IMR-90 (cell line): ENCODE measurements at places on chromosomes 1 and 21. TPM values are rescaled to one million over a fixed set of nuclear protein-coding genes. Genes with fewer than 3 reads are reported as not detected.

DNA sequence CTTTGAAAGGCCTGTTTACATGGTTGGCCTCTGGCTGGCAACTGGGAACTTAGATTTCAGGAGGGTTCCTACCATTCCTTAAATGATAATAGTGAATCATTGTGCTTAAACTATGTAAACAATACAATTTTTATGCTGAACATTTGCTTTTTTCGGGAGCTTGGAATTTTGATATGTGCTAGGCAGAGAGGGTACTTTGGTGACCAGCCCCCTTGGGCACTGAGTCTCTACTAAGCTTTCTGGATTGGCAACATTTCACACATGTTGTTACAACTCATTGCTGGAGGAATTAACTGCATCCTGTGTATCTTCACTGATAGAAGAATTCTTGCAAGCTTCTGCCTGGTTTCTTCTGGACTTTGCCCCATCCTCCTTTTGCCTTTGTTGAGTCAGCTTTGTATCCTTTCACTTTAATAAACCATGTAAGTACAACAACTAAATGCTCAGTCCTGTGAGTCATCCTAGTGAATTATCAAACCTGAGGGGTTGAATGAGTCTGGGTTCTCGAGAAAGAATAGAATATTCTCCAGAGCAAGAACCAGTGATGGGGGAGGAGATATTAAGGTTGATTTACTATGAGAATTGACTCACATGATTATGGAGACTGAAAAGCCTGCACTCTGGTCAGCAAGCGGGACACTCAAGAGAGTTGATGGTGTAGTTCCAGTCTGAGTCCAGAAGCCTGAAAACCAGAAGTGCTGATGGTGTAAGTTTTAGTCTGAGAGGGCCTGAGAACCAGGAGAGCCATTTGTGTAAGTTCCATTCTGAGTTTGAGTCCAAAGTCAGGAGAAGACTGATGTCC is 3.1 kb upstream of the SLC16A4 start:
- peaks cover 16% of the 10 kb centered on the region for H3K4me1 ChIP-seq
- H3K27ac ChIP-seq: peak overlapping the region; percentile 98
- H3K4me3 ChIP-seq: no peak overlapping the region
- DNase-seq: peak; percentile 92
- H3K27me3 ChIP-seq: no peaks in the 10 kb centered on the region

- H3K36me3 ChIP-seq: peaks cover 7% of the 10 kb centered on the region
- no peaks in the 10 kb centered on the region for H3K4me1 ChIP-seq
- H3K27me3 ChIP-seq: no peaks in the 10 kb centered on the region
- DNase-seq: no peak
- H3K27ac ChIP-seq: no peak overlapping the region
- H3K4me3 ChIP-seq: no peak overlapping the region
Measured at GRCh38 chr1:44259090-44259489, 45.8 kb downstream of the DMAP1 start.

DNA sequence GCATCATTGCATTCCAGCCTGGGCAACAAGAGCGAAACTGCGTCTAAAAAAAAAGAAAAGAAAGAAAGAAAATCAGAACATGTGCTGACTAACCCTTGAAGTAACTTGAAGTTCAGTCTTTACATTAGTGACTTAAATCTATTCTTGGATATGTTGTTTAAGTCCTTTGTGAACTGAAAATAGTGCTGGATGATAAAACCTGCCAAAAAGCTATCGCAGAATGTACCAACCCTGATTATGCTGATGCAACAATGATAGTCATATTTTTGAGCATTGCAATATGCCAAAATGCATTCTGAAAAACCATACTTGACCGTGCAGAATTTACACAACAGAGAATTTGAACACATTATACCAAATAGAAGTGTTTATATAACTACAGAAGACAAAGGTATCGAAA is 30.7 kb downstream of the SHISAL2A start:
- H3K4me3 ChIP-seq: no peak overlapping the region
- no peak overlapping the region for H3K27ac ChIP-seq
- H3K27me3 ChIP-seq: peaks cover 6% of the 10 kb centered on the region; the same call in 1 of the 2 replicates
- DNase-seq: no peak
- H3K4me1 ChIP-seq: peaks cover 10% of the 10 kb centered on the region
- no peaks in the 10 kb centered on the region for H3K36me3 ChIP-seq

GRCh38 chr1:35564037-35564883 is 6.7 kb downstream of the NCDN start:
- H3K27ac ChIP-seq: no peak overlapping the region
- H3K36me3 ChIP-seq: peaks cover 41% of the 10 kb centered on the region
- peaks cover under 1% of the 10 kb centered on the region; the same call in 1 of the 2 replicates for H3K4me1 ChIP-seq
- peak; percentile 78 for DNase-seq

DNA sequence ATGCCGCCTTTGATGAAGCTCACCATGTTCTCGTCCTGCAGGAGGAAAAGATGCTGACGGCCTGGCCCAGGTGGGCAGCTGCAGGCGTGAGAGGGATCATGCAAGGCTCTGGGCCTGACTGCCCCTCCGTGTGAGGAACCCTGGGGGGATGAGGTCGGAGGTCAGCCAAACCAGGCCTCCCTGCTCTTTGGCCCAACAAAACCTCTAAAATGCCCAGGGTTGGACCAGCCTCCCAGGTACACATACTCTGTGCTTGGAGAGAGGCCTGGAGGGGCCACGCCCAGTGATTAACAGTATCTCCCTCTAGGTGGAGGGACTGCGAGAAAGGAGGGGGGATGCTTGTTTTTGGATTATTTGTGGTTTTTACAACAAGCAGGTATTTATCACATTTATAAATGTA is 21.1 kb downstream of the TTC39A start:
- no peak overlapping the region for H3K27ac ChIP-seq
- H3K36me3 ChIP-seq: no peaks in the 10 kb centered on the region
- DNase-seq: no peak
- H3K4me3 ChIP-seq: no peak overlapping the region
- H3K27me3 ChIP-seq: no peaks in the 10 kb centered on the region; the same call in 1 of the 2 replicates

- H3K27me3 ChIP-seq: no peaks in the 10 kb centered on the region
- 0 out of 2 replicates have a peak, but pooled peaks cover 3% of the 10 kb centered on the region for H3K4me1 ChIP-seq
- H3K27ac ChIP-seq: no peak overlapping the region
- no peak for DNase-seq
Measured at GRCh38 chr1:153803470-153804056, 28.4 kb downstream of the SLC27A3 start.

F5 gene
- not detected in 2 replicates for total RNA-seq
